ENCODE measurements at places on chromosomes 6 and 20. TPM values are rescaled to one million over a fixed set of nuclear protein-coding genes. Genes with fewer than 3 reads are reported as not detected.

GRCh38 chr6:119116712-119117281 is 38.3 kb upstream of the FAM184A start:
- DNase-seq: no peak

GRCh38 chr6:7730001-7730783 is 4.3 kb downstream of the BMP6 start:
- DNase-seq: no peak

- DNase-seq: peak; percentile 87
These were observed 41.5 kb upstream of the ADGRF1 start for GRCh38 chr6:47083586-47084047.

- DNase-seq: no peak
These were observed 77.5 kb upstream of the GJE1 start for GRCh38 chr6:142055219-142055618.

- DNase-seq: no peak
These were observed 6.6 kb upstream of the ACAT2 start for GRCh38 chr6:159754959-159755914.

- DNase-seq: no peak
These were observed 27.1 kb downstream of the PPP1R3G start for GRCh38 chr6:5112066-5112799.

DNA sequence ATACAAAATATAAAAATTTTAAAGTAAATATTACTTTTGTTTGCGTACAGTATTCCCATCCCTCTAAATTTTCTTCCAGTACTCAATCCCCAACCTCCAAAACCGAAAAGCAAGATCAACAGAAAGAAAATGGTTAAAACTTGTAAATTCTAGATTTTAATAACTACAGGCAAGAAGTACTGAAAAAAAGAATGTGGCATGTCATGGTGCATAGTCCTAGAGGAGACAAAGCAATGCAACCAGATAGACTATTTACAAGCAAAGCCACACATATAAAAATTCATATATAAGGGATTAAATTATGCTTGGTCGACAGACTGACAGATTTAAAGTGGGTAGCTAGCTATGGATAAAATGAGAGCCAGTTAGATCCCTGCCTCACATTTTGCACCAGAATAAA is 56.5 kb upstream of the HFE start:
- no peak for DNase-seq

- no peak for DNase-seq
These were observed 42.7 kb downstream of the TRPC4AP start for GRCh38 chr20:35049776-35050352.

DNA sequence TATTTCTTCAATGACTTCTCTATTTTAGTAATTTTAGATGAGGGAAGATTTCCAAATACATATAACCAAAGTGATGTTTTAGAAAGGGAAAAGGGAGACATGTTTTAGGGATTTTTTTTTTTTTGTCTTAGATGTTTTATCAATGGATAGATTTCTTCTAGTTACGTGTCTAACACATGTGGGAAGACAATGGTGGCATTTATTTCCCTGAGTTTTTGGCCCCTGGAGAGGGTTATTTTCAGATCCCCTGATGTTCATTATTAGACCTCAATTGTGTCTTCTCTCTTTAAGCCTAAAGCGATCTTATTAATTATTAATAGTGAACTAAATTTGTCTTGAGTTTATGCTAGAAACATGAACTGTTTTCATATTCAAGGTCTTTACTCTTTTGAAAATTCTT is 30.3 kb downstream of the TRMT11 start:
- DNase-seq: no peak

PRL gene
- total RNA-seq: not detected

BPIFA1 gene
- total RNA-seq: not detected
